A549 treated with Mapracorat at 1 μM for 4 hours (cell line): ENCODE measurements at places on chromosomes 4 and X. TPM values are rescaled to one million over a fixed set of nuclear protein-coding genes. Genes with fewer than 3 reads are reported as not detected.

Gene PHOX2B
- total RNA-seq, result not detected in 5 replicates

Gene TLR1
- 0.13 to 0.30 TPM (median 0.23 TPM) in 5 replicates for total RNA-seq

Gene C4orf50
- total RNA-seq, result not detected in 5 replicates

Gene PLAC8
- 0.55 to 1.1 TPM (median 0.89 TPM) in 5 replicates for total RNA-seq

Gene PDZD4
- total RNA-seq, result 2.9 to 4.3 TPM (median 3.7 TPM) in 5 replicates

Gene SPATA18
- 3.5 to 4.8 TPM (median 4.7 TPM) in 5 replicates for total RNA-seq

Gene OTC
- not detected in 5 replicates for total RNA-seq

Gene TEC
- total RNA-seq, result 1.7 to 2.5 TPM (median 1.9 TPM) in 5 replicates

Gene BEX5
- not detected in 5 replicates for total RNA-seq

Gene INTU
- 0.87 to 1.8 TPM (median 1.1 TPM) in 5 replicates for total RNA-seq

Gene ATP8A1
- total RNA-seq, result 0.03 to 0.09 TPM (median 0.06 TPM) in 4 of 5 replicates, not detected in the other

Gene REELD1
- not detected in 5 replicates for total RNA-seq

Gene PABPC4L
- 0.05 to 0.09 TPM (median 0.07 TPM) in 4 of 5 replicates, not detected in the other for total RNA-seq

Gene TEX11
- total RNA-seq, result not detected in 5 replicates

Gene DGKK
- total RNA-seq, result not detected in 5 replicates
